ENCODE measurements at places on chromosomes 3 and 15.

- no peak for DNase-seq
These were observed 342.1 kb upstream of the ATP11B start for GRCh38 chr3:182450942-182451787.

GRCh38 chr3:43478118-43478785, 143.6 kb downstream of the ANO10 start:
- DNase-seq = no peak

- DNase-seq = no peak
These were observed 202.9 kb upstream of the CTNNB1 start for GRCh38 chr3:40996382-40996781.

- DNase-seq = no peak
These were observed 197.2 kb downstream of the KCNAB1 start for GRCh38 chr3:156317462-156318074.

DNA sequence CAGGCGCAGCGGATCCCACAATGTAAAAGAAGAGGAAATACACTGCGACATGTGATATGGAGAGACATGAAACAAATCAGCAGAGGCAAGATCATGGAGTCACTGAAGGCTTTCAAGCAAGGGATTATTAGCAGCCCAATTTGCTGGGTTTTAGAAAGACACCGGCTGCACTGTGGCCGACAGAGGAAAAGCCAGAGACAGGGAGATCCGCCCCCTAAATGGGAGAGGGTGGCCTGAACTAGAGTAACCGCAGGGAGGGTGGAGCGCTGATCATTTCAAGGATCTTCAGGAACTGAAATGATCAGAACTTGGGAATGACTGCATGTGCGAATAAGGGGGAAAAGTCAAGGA, 612 bp upstream of the C15orf40 start:
- DNase-seq = no peak

DNA sequence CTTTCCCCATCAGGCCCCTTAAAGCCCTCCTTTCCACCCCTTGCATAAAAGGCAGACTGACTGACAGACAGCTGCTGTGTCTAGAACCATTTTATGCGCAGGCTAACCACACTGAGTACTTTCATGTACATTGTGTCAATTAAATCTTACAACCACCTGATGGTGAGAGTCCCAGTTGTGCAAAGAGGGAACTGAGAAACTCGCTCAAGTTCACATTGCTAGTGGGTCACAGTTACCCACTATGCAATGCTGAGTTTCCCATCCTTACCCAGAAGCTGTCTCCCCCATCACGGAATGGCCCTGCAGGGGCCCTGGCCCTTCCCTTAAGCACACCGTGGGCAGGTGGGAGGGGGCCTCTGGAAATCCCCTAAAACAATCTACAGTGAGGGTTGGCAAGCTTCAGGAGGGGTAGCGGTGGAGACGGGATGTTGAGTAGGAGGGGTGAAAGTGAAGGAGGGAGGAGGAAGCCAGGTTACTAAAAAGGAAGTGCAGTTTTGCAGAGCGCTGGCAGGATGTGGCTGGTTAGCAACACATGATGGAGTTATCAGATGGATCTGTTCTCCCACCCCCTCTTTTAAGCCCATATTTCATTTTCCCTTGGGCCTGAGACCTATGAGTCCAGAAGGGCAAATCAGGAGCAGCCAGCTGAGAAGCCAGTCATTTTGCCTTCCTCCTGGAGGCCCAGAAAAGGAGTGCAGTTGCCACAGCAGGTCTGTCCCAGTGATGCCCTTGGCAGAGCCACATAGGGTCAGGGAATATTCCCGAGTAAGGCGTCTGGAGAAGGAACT, 30.0 kb downstream of the STARD5 start:
- peak; percentile 81 for DNase-seq

DNA sequence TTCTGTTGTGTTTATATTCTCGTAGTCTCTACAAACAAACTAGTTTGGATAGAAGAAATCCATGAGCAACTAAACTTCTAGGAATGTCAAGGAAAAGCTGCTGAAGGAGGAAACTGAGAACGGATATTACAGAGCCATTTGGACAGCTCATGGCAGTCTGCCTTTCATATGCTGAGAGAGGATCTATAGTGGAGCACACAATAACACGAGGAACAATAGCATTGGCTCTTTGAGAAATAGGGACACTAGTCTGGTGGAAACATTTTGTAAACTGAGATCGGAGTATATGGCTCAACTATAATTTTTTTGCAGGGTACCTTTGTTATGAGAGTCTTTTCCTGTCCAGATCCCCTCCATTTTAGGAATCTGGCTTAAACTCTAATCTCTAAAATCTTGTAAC, 200.5 kb downstream of the CLSTN2 start:
- no peak for DNase-seq

DNA sequence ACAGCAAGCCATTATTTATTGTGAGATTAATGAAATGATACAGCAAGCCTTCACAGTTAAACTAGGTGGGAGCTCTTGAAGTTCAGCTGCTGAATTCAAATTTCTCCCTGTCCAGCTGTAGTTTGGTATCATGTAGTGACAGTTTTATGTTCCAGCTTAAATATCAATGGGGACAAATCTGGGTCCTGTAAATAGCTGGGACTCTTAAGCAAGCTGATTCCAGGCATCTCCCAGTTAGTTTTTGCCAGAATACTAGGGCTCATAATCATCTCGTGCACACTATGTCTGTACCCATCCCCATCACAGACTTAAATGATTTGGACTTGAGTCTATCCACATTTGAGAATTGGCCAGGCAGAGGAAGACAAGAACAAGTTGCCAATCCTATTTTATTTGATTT, 27.9 kb upstream of the NIT2 start:
- no peak for DNase-seq

DNA sequence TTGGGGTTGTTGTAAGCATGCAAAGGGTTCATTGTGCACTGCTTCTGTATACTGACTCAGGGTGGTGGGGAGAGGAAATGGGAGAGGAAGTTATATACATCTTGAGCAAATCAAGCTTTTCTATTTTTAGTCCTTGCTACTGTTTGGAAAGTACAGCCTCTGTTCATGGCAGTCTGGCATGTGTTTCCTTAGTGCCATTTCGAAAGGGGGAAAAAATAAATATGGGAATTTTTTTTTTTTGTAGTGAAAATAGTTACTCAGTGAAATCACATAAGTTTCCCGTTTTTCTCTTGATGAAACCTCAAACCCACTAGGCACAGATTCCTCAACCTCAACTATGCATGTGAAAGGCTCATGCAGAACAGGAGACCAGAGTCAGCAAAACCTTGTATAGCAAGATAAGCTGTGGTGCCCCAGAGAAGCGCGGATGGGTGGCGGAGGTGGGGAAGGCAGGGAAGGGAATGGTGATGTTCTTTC, 353.3 kb downstream of the LPP start:
- no peak for DNase-seq

- no peak for DNase-seq
These were observed 108.0 kb downstream of the IL1RAP start for GRCh38 chr3:190621927-190622326.

DNA sequence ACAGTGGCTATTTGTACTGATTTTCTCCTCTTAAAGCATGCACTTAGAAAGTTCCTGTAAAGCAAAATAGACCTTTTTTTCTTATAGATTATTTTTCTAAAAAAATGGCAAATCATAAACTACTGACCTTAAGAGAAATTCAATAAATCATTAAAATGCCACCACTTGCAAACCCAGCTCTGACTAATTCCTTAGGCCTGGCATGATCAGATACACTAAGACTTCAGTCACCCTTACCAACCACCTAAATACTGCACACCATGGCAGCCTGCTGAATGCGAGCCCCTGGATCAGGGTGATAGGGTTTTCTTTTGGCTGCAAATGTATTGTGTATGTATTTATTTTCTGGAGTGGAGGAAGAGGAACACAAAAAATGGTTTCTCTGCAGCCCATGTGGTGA, 370.6 kb upstream of the TBL1XR1 start:
- DNase-seq = no peak

DNA sequence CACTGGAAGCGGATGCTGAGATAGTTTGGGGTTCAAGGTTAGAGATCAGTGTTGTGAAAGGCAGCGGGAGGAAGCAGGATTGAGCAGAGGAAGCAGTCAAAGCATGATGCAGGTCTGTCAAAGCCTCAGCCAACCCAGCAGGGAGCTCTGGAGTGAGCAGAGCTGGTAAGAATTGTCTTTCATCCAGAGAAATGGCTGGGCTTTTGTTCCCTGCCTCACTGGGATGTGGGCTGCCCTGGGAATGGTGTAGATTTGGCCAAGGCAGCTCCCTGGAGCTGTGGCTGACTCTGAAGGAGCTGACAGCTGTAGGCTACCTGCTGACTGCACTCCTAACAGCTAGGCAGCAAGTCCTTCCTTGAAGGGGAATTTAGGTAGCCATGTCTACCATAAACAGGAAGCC, 61.9 kb upstream of the STXBP5L start:
- no peak for DNase-seq

DNA sequence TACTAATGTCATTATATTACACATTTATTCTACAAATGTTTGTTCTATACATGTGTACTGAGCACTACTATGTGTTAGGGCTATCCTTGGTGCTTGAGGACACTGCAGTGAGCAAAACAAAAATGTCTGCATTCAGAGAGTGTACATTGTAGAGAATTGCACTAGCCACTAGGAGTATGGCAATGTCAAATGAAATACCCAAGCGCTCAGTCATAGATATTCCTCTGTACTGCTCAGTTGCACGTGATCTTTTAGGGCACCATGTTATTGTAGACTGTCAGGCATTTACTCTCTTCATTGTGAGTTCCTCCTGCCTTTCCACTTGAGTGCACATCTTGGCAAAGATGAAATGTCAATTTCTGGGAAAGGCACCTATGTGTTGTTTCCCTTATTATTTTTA, 36.8 kb downstream of the FNDC3B start:
- no peak for DNase-seq

GRCh38 chr15:75544359-75544758, 34.8 kb downstream of the PTPN9 start:
- no peak for DNase-seq

- DNase-seq = no peak
These were observed 368.1 kb upstream of the UBE2E2 start for GRCh38 chr3:22835041-22835440.

- no peak for DNase-seq
These were observed 46.9 kb downstream of the NR1D2 start for GRCh38 chr3:23991683-23992628.

- DNase-seq = no peak
These were observed 5.5 kb upstream of the CLN6 start for GRCh38 chr15:68235022-68235421.

- no peak for DNase-seq
These were observed 112.8 kb upstream of the TLE3 start for GRCh38 chr15:70210528-70210927.

Measured in stimulated activated naive CD8-positive, alpha-beta T cell treated with anti-CD3 and anti-CD28 coated beads, Interleukin-15, amount 100 ng/mL, for 72 hours (primary cell).